ENCODE measurements at places on chromosomes 16 and 17.

- no peak for DNase-seq
- no peaks in the 10 kb centered on the region for H3K4me1 ChIP-seq
- no peak overlapping the region for H3K27ac ChIP-seq
- H3K27me3 ChIP-seq = peaks cover 3% of the 10 kb centered on the region
These were observed 659.4 kb upstream of the EEF2KMT start for GRCh38 chr16:5756969-5757368.

DNA sequence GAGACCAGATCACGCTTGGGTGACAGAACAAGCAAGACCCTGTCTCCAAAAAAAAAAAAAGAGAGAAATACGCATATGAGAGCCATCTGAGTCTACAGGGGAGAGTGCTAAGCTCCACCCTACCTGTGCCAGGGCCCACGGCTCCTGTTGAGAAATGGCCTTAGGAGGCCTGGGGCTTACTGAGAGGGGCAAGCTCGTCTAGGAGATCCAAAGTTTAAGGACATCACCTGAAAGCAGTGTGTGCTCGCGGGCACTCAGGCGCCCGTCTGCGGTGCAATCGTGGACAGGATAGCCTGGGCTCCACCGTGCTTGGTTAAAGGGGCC is 14.5 kb upstream of the BAIAP2 start:
- H3K27ac ChIP-seq = no peak overlapping the region
- no peak overlapping the region for H3K4me3 ChIP-seq
- H3K4me1 ChIP-seq = peaks cover 53% of the 10 kb centered on the region
- no peaks in the 10 kb centered on the region for H3K36me3 ChIP-seq

DNA sequence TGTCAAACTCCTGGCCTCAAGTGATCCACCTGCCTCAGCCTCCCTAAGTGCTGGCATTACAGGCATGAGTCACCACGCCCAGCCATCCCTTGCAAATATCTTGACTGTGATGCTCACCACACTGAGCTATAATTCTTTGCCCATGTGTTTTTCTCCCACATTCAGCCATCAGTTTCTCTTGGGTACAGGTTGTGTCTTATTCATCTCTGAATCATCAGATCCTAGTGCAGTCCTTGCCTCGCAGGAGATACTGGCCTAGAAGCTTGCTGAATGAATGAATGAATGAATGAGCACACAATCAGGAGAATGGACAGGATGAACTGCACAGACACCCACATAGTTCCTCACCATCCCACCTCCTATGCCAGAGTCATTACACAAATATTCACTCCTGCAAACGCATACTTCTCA is 24.4 kb upstream of the ETV4 start:
- H3K27ac ChIP-seq = no peak overlapping the region
- peaks cover 2% of the 10 kb centered on the region for H3K27me3 ChIP-seq
- no peaks in the 10 kb centered on the region for H3K36me3 ChIP-seq
- DNase-seq = no peak
- H3K4me3 ChIP-seq = no peak overlapping the region

DNA sequence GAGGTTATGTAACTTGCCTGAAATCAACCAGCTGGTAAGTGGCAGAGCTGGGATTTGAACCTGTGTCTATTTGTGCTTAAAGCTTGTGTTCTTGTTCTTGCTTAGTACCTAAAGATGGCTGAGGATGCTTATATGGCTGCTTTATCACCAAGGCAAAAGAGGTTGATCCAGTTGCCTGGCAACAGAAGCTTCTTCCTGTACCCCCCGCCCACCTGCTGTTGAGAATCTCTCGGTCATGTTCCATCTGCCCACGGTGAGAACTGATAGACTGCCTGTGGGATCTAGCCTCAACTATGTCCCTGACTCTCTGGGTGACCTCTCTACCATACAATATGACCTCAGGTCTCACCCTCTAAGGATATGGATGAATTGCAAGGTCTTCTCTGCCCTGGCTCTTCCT is 60.7 kb downstream of the ABCC6 start:
- no peaks in the 10 kb centered on the region for H3K4me1 ChIP-seq
- no peak overlapping the region for H3K27ac ChIP-seq
- peaks cover 3% of the 10 kb centered on the region for H3K27me3 ChIP-seq
- H3K4me3 ChIP-seq = no peak overlapping the region

- H3K4me1 ChIP-seq = no peaks in the 10 kb centered on the region
- H3K27me3 ChIP-seq = peaks cover 5% of the 10 kb centered on the region
- H3K4me3 ChIP-seq = no peak overlapping the region
- no peak for DNase-seq
These were observed 23.6 kb upstream of the USP22 start for GRCh38 chr17:21066394-21066793.

DNA sequence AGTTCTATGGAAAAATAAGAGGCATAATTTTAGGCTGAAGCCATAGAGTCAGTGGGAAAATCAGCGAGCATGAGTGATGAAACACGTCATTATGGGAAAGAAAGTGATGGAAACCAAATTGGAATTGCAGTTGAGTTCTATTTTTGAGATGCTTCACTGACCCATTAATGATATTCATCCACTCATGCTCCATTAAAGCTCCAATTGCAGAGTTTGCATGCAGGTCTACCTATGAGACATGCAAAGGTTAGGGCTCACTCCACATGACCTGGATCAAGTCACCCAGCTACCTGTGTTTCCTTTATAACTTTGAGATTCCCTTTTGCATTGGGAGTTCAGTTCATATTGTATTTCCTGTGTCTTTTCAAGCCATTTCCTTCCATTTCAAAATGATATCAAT is 8.0 kb upstream of the KRTAP2-4 start:
- no peak overlapping the region for H3K27ac ChIP-seq
- DNase-seq = no peak
- H3K27me3 ChIP-seq = peaks cover 2% of the 10 kb centered on the region
- no peak overlapping the region for H3K4me3 ChIP-seq
- no peaks in the 10 kb centered on the region for H3K36me3 ChIP-seq
- H3K4me1 ChIP-seq = no peaks in the 10 kb centered on the region

- peaks cover 6% of the 10 kb centered on the region for H3K4me1 ChIP-seq
- H3K36me3 ChIP-seq = no peaks in the 10 kb centered on the region
- H3K27ac ChIP-seq = no peak overlapping the region
- H3K4me3 ChIP-seq = no peak overlapping the region
- no peak for DNase-seq
These were observed 15.0 kb downstream of the SKA2 start for GRCh38 chr17:59139939-59140338.

DNA sequence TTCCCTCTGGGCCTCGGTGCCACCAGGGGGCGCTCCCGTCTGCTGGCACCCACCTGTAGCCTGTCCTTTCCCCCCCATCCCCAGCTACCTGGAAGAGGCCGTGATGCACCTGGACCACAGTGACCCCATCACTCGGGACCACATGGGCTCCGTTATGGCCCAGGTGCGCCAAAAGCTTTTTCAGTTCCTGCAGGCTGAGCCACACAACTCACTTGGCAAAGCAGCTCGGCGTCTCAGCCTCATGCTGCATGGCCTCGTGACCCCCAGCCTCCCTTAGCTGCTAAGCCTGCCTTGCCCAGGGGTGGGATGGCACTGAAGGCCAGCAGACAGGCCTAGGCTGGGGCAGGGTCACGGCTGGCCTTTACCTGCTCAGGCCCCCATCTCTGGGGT is 818 bp upstream of the NRN1L start:
- no peaks in the 10 kb centered on the region for H3K4me1 ChIP-seq
- H3K27ac ChIP-seq = no peak overlapping the region
- H3K4me3 ChIP-seq = no peak overlapping the region
- peaks cover 28% of the 10 kb centered on the region for H3K36me3 ChIP-seq
- DNase-seq = peak; percentile 60
- peaks cover 2% of the 10 kb centered on the region for H3K27me3 ChIP-seq

GRCh38 chr17:2939714-2940351 is 123.6 kb downstream of the OR1D5 start:
- peaks cover 10% of the 10 kb centered on the region for H3K27me3 ChIP-seq
- peaks cover 9% of the 10 kb centered on the region for H3K36me3 ChIP-seq
- no peak overlapping the region for H3K4me3 ChIP-seq
- peaks cover 76% of the 10 kb centered on the region for H3K4me1 ChIP-seq

- no peaks in the 10 kb centered on the region for H3K36me3 ChIP-seq
- H3K27ac ChIP-seq = no peak overlapping the region
- peaks cover 2% of the 10 kb centered on the region for H3K27me3 ChIP-seq
- no peaks in the 10 kb centered on the region for H3K4me1 ChIP-seq
These were observed 15.6 kb upstream of the PDK2 start for GRCh38 chr17:50079334-50080095.

DNA sequence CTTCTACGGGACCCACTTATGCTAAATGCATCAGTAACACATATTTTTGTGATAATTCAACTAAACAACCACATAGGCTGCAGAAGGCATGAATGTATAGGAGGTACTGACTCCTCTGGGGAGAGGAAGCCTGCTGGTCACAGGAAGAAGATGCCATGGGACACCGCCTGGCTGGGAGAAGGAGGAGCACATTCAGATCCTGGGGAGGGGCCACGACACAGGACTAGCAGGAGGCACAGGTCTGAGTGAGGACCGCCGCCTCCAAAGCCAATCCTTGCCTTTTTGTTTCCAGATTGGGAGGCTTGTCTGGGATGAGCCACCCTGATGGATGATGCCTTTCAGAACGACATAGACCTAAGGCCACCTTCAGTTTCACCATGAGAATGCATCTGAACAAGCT is 34.6 kb downstream of the MBTPS1 start:
- H3K4me3 ChIP-seq = no peak overlapping the region
- peaks cover 29% of the 10 kb centered on the region for H3K36me3 ChIP-seq
- peaks cover 33% of the 10 kb centered on the region for H3K4me1 ChIP-seq
- no peak for DNase-seq

DNA sequence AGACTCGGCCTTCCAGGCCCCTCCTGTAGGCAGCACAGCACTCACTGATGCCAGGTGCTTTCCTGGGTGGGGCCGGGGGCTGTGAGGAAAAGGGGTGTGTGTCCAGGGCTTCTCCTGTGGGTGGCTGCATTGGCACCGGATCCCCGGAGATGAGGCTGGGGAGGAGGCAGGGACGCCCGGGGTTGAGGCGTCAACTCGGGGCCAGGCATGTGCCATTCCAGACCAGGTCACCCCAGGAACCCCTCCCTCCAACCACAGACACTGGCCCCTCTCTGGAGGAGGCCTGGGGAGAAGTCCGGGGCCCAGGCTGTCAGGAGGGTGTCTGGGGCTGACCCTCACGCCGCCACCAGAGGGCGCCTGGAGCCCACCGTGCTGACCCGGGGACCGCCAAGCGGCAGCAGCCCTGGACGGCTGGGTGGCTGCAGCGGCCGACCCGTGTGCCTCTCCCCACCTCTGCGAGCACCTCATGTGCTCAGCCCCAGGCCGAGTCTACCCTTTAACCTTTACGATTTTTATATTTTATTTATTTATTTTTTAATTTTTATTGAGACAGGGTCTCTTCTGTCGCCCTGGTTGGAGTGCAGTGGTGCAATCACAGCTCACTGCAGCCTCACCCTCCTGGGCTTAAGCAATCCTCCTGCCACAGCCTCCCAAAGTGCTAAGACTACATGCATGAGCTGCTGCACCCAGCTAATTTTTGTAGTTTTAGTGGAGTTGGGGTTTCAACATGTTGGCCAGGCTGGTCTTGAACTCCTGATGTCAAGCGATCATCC is 3.2 kb upstream of the METRN start:
- no peak overlapping the region for H3K27ac ChIP-seq
- DNase-seq = peak; percentile 83
- H3K4me1 ChIP-seq = no peaks in the 10 kb centered on the region
- no peak overlapping the region for H3K4me3 ChIP-seq
- no peaks in the 10 kb centered on the region for H3K36me3 ChIP-seq

DNA sequence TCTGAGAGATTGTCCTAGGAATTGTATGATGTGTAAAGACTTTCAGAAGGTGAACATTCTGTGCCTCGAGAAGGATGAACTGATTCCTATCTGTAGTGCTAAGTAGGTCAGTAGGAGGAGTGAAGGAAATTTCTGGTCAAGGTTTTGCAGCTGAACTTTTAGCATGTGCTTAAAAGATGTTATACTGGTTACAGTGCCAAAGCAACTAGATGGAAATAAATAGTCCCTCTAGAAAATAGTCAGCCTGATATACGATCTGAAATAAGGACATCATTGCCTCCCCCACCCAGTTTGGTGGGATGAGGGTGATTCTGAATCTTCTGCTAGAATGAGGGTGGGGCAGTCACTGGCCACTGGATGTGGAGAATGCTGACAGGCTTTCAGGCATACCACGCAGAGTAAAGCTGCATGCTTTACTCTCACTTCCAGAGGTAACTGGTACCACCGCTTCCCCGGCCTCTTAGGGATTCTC is 57.2 kb upstream of the VPS4A start:
- peaks cover 45% of the 10 kb centered on the region for H3K4me1 ChIP-seq
- peak; percentile 10 for DNase-seq
- H3K4me3 ChIP-seq = peak overlapping the region; percentile 74
- peaks cover 1% of the 10 kb centered on the region for H3K27me3 ChIP-seq
- H3K27ac ChIP-seq = peak overlapping the region; percentile 82

GRCh38 chr16:24834459-24835335 is 11.1 kb upstream of the SLC5A11 start:
- H3K27me3 ChIP-seq = no peaks in the 10 kb centered on the region
- no peak overlapping the region for H3K27ac ChIP-seq
- DNase-seq = no peak
- no peaks in the 10 kb centered on the region for H3K4me1 ChIP-seq

Measured in immature natural killer cell (primary cell).